Femur (tissue), 1 donor: ENCODE measurements at places on chromosomes 6 and 20.
A peak's percentile ranks its signal among the peaks of the same experiment; 100 is the strongest.

- DNase-seq: no peak
These were observed 169.2 kb upstream of the MANEA start for GRCh38 chr6:95408111-95408510.

DNA sequence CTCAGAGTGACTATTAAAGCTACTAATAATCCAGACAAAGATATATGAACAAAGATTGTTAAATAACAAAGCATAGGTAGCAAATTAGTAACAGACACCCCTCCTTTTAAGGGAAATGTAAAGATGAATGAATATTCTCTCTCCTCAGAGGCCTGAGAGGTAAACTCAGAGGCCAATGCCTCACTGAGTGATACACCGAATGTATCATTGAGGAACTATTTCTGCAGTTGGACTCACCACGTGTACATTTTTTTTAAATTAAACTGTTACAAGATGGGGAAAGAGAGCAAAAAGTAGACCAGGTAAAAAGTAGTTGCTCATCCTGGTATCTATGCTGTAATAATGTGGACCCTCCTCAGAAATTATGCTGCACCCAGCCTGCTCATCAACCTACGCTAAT, 72.3 kb upstream of the IPCEF1 start:
- no peak for DNase-seq

GRCh38 chr6:167731216-167731615, 95.5 kb upstream of the AFDN start:
- no peak for DNase-seq

- peak; percentile 92 for DNase-seq
These were observed at the start of gene HDAC2 for GRCh38 chr6:113970805-113971676. HDAC2 (minus strand) TSS chr6:113971148; CDS start chr6:113970908, 240 bp downstream.

GRCh38 chr20:22492497-22492896, 91.9 kb downstream of the FOXA2 start:
- no peak for DNase-seq

GRCh38 chr20:63028461-63028921, 21.7 kb upstream of the BHLHE23 start:
- no peak for DNase-seq

DNA sequence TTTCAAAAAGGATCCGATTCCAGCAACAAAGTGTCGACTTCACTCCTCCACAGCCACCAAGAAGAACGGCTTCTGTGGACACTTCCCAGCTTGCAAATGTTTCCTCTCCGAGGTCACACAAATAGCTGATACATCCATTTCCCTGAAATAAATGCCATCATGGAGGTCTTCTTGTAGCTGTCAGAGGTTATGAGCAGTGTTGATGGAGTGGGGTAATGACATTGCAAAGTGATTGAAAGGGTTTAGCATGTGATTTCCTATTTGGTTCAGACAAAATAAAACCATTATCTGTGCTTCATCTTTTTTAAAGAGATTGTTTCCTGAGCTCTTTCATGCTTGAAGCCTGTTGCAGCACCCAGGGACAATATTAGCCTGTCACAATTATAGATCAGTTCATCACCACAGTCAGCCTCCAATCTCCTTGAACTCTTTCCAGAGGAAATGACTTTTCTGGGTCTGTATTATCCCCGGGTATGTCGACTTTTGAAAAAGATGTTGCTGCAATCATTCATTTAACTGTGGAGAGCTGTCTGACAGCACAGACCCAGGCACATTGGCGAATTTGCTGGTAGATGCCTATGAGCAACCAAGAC, 16.9 kb upstream of the KIF16B start:
- no peak for DNase-seq

- DNase-seq: no peak
These were observed 331.3 kb downstream of the KIF16B start for GRCh38 chr20:16241911-16242310.

- DNase-seq: no peak
These were observed 123.0 kb downstream of the SASH1 start for GRCh38 chr6:148465670-148466069.

- no peak for DNase-seq
These were observed 138.3 kb upstream of the CDYL start for GRCh38 chr6:4637691-4638433.

DNA sequence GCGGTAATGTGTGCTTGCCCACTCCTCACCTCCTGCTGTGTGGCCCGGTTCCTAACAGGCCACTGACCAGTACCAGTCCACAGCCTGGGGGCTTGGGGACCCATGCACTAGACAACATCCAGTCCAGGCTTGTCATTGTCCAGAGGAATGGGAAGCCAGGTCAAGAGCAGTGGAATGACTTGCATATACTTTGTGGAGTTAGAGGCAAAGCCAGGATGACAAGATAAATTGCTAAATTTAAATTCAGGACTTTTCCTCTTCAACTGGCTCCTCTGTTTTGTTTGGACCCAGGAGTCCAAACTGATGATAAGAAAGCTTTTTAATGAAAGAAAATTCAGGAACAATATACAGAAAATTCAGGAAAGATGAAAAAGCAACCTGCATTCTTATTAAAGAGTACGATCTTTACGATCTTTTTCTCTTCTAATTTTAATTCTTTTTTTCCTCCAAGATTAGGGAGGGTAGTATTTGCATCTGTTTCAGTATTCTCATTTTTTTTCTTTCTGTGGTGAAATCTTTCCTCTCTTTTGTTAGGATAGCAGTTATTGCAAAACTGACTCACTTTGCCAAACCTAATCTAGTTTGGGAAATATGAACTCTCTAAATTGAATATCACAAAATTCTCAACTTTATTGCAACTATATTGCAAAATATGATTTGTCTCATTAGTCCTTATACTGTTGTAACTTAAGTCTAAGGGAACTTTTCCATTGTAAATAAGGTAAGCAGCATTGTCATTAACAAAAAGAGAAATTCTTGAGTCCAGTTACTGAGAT, 48.2 kb downstream of the DCBLD1 start:
- no peak for DNase-seq

DNA sequence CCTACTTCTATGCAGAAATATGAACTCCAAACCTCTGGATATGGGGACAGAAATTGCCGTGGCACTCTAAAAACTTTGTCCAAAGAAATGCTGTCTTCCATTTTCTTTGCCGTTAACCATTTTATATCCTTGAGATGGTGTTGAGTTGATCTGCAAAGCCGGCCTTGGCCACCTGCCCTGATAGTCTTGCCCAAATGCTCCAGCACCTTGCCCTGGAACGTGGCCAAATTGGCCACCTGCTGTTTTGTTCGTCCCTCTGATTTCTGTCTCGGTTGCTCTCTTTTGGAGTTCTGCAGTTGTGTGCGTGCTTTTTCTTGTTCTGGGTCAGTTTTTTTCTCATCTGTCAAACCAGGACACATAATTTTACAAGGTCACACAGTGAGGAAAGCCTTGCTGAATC, 239.7 kb upstream of the GMDS start:
- DNase-seq: no peak

DNA sequence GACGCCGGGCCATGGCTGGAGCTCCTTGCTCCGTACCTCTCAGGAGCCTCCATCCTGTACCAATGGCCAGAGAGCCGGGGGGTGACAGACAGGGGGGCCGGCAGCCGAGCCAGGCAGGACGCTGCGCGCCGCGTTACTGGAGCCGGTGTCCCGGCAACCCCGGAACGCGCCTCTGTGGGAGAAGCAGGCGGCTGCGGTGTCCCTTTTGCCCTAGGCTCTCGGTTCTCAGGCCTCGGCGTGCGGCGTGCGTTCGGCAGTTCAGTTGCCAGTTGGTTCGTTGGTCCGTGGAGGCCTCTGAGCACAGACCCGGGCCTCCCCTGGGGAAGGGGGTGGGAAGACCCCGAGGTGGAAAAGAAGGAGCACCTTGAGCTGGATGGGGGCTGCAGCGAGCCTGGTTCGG, at the start of gene SPATS1:
TSS of gene SPATS1 (plus strand) at position 162 of the 400 bp plus-strand sequence. CDS start 446 bp downstream, outside the sequence.
- peak; percentile 38 for DNase-seq

GRCh38 chr6:24052590-24052961, 73.4 kb upstream of the NRSN1 start:
- no peak for DNase-seq

DNA sequence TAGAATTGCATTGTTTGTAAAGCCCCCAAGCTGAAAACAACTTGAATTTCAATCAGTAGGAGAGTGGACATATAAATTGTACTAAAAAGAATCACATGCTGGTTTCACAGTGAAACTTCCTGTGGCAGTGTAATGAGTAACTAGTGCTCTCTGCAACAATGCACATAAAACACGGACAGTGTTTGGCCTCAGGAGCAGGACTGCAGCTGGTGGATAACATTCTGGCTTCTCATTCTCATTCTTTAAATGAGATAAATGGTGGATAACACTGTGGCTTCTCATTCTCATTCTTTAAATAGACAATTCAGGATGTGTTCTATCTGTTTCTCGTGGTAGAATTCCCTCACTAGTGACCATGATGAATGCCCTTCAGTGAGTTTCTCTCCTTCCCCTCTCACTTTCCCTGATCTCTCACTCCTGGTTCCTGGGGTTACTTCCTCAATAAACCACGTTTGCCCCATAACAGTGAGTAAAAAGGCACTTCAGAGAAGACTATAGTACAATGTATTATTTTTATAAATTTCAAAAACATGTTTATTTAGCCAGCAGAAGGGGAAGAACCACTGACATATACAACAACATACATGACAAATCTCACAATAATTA, 59.9 kb downstream of the SLC22A2 start:
- DNase-seq: no peak

GRCh38 chr20:64058536-64058935, 4.5 kb upstream of the TCEA2 start:
- no peak for DNase-seq

DNA sequence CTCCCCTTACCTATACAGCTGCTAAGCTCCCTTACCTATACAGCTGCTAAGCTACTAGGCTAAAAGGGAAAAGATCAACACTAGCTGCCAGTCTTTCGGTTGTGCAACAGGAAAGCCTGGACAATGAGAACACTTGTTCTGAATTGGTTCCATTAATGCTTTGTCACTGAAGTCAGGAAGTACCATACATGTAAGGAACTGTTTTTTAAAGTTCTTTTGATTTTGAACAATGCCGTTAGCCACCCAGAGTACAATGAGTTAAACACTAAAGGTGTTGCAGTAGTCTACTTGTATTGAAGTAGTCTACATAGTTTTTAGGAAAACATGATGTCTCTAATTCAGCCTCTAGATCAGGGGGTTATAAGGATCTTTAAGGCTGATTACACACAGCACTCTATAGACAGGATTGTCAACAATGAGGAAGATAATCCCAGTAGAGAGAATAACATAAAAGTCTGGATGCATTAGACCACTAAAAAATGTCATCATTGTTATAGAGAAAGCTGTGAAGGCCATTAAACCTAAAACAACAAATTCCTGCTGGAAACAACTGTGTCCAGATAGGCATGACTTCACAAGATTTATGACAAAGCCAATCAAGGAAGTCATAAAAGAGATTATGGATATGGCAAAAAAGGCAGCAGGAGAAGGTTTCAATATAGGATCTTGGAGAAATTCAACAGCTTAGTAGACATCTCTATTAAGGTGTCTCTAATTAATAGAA, 306.3 kb downstream of the PHF3 start:
- DNase-seq: no peak

DNA sequence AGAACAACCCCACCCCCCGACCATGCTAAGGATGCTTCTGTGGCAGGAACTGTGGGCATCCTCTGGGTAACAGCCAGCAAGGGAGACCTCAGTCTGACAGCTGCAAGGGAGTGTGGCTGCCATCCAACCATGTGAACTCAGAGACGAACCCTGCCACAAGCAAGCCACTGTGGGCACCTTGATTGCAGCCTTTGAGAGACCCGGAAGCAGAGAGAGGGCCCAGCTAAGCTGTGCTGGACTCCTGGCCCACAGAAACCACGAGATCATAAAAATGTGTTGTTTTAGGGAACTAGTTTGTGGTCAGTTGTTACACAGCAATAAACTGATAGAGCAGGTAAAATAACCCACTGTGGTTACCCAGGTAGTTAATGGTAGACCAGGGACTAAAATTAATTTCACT, 414.6 kb downstream of the CDH26 start:
- peak; percentile 59 for DNase-seq

- no peak for DNase-seq
These were observed 99.0 kb upstream of the FOXQ1 start for GRCh38 chr6:1212919-1213318.

DNA sequence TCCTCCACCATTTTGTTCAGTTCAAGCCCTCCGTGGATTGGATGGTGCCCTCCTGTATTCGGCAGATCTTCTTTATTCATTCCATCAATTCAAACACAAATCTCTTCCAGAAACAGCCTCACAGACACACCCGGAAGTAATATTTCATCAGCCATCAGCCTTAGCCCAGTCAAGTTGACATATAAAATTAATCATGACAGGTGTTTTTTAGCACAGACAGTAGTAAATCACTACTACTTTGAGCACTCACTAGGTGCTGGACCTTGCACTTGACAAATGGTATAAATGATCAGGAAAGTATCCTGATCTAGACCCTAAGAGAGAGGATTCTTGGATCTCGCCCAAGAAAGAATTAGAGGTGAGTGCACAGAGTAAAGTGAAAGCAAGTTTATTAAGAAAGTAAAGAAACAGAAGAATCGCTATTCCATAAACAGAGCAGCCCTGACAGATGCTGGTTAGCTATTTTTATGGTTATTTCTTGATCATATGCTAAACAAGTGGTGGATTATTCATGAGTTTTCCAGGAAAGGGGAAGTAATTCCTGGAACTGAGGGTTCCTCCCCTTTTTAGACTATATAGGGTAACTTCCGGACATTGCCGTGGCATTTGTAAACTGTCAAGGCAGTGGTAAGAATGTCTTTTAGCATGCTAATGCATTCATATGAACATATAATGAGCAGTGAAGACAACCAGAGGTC, 194.6 kb upstream of the LAMP5 start:
- DNase-seq: no peak

GRCh38 chr6:134835993-134836392, 113.9 kb downstream of the ALDH8A1 start:
- no peak for DNase-seq

DNA sequence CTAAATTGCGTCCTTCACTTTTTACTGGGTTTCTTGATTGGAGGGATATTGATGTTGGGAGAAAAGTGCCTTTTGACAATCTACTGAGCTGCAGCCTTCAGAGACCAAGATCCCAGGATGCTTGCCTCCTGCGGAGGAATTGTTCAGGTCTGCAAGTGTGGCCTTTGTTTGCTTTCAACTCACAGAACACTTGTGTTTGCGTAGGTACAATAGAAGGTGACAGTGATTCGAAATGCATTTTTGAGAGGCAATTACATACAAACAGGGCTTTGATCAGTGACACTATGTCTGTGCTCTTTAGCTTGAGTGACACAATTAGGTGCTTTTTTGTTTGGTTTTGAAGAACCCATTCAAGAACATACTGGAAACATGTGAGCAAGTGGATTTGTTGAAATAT, 600.6 kb downstream of the QKI start:
- DNase-seq: no peak

GRCh38 chr6:36824253-36824652, 15.0 kb downstream of the CPNE5 start:
- no peak for DNase-seq
